ENCODE measurements at places on chromosomes 4 and X.

- peak; percentile 4 for DNase-seq
Measured at GRCh38 chrX:48794911-48795515, 6.9 kb upstream of the HDAC6 start.

DNA sequence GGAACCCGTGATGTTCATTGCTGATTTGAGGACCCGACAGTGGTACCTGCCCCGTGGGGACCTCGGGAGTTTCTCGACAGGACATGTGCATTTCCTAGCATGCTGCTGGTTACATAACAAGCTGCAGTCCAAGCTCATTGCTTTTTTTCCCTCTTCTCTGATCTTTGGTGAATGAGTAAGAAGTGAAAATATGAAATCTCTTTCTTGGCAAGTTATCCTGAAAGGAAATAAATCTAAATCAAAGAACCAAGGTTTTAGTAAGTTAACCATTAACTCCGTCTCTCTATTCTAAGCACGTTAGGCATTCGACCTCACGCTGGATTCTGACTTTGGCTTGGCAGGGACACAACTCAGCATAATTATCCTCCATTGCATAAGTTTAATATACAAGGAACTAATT, 86.6 kb downstream of the STK32B start:
- no peak for DNase-seq

- DNase-seq = no peak
Measured at GRCh38 chrX:43165343-43165920, 387.5 kb upstream of the PPP1R2C start.

DNA sequence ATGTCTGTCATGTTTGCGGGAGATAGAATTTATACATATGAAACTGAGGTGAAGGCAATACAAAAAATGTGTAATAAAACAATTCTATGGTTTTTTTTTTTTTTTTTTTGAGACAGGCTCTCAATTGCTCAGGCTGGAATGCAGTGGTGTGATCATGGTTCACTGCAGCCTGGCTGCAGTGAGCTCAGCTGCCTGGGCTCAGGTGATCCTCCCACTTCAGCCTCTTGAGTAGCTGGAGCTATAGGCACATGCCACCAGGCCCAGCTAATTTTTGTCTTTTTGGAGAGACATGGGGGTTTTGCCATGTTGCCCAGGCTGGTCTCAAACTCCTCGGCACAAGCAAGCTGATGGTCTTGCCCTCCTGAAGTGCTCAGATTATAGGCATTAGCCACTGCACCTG, 10.1 kb downstream of the RADX start:
- DNase-seq = no peak

DNA sequence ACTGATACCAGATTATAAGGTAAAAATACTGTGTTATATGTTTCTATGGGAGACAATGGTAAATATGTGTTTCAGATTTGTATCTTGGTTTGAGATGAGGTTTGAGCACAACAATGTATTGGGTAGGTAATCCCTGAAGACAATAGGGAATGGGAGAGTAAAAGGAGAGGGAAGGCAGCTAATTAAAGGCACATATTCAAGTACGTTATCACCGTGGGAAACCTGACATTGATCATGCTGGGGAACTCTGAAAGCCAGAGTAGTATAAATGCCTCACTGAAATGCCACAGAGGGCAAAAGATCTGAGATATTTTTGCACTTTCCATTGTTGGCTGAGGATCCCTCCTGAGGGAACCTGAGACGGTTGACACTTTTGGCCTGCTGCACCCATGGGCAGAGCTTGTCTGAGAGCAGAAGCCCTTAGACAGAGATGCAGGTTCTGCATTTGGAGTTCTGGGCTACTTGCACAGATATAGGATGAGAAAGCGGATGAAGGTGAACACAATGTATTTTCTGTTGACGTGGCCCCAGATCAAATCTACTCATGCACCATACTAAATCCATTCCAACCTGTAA, 506.7 kb downstream of the PCDH18 start:
- no peak for DNase-seq

DNA sequence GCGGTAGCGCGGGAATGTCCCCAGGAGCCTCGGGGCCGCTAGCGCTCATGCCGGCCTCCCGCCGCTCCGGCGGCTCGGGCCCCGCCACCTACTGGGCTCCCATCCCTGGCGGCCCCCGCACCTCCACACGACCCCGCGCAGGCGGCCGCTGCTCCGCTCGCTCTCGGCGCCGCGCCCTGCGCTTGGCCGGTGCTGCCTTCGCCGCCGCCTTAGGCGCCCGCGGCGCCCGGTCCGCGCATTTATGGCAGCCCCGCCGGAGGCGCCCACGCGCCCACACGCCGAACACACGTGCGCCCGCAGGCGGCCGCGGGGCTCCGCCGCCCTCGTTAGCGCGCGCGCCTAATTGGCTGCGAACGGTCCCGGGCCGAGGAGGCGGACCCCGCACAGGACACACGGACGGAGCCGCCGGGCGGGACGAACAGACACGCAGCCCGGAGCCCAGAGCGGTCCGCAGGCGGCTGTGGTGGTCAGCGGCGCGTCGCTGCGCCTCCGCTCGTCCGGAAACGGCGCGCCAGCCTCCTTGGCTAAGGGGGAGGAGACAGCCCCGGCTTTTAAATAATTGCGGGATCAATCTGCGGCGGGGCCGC, at the start of gene NKX1-1:
Gene NKX1-1, minus strand, starts transcription at position 49 of the 587 bp plus-strand sequence. Its CDS starts 0 bp downstream, at position 49.
- DNase-seq = no peak

GRCh38 chr4:82528074-82528473, 33.7 kb downstream of the TMEM150C start:
- DNase-seq = no peak

- peak; percentile 31 for DNase-seq
Measured at GRCh38 chrX:152635941-152636340, 1.8 kb upstream of the GABRQ start.

- no peak for DNase-seq
Measured at GRCh38 chr4:17765514-17766286, 15.7 kb downstream of the FAM184B start.

DNA sequence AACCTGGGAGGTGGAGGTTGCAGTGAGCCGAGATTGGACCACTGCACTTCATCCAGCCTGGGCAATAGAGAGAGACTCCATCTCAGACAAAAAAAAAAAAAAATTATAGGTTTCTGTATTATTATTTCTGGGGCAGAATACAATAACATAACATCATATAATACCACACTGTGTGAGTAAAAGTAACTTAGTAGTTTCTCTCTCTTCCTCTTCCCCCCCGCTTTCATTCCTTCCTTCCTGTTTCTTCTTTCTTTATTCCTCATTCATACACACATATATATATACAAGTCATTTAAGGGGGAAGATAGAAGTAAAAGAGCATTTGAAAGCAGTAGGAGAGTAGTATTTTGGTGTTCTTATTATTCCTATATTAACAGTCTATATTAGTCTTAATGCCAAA, 55.9 kb upstream of the FHDC1 start:
- no peak for DNase-seq

DNA sequence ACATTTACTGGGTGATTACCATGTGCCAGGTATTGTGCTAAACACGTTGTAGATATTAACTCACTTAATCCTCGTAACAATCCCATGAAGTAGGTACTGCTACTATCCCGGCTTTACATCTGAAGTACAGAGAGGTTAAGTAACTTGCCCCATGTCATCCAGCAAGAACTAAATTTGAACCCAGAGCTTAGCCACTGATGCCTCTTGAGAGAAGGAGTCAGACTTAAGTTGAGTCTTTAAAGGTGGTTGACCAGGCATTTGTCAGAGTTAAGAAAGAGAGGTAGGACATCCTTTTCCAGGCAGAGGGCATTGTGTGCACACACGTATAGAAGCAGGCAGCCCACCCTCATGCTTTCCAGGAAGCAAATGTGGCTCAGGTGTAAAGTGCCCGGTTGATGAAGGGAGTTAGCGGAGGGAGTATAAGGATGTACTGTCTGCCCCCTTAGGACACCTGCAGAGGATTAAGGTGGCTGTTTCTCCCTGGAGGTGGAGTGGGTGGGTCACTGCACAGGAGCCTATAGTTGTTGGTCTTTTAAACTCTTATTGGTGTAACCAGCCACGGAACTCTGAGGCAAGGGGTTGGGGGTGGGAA, 335 bp upstream of the CD38 start:
- no peak for DNase-seq

DNA sequence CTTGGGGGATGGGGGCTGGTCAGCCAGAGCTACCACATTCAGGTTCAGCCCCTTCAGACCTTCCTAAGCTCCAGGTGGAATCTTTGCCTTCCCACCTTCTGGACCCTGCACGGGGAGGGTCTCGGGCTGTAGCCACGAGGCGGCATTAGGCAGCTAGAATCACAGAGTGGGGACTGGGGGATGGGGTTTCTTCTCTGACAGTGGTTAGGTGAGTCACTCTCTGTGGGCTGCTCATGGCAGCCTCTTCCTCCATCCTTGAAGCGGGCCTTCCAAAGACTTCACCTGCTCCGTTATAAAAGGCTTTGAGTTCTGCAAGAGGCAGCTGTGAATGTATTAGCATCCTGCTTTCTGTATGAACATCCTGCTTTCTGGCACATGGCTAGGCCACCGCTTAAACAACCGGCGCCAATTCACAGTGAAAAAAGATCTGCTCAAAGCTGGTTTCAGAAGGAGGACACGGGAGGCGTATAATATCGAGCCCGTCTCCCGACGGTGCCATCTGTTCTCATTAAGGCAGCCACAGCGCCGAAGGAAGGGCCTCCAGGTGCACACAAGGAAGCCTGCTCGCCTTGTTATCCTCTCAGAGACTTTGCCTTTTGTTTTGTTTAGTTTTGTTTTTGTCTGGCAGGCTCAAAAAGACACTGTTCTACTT, 74.3 kb upstream of the IGFBP7 start:
- DNase-seq = no peak

DNA sequence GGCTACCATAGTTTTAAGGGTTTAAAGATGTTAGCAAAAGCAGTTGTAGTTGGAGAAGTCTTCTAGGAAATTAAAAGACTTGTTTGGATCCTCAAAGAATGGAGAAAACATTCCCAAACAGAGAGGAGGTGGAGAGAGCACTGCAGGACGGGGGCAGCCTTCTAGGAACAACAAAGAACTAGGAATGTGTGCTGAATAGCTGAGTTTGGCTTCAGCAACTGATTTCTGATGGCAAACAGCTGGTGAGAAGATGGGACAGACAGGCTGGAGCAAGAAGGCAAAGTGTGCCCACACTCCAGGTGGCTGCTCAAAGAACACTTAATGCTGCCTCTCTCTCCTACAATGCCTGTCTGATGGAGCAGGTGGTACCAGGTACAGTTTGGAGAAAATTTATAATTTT, 1331.1 kb downstream of the ADGRL3 start:
- no peak for DNase-seq

- DNase-seq = no peak
Measured at GRCh38 chr4:8780596-8781368, 90.9 kb downstream of the HMX1 start.

GRCh38 chrX:120125444-120125843, 9.7 kb upstream of the RHOXF1 start:
- DNase-seq = no peak

DNA sequence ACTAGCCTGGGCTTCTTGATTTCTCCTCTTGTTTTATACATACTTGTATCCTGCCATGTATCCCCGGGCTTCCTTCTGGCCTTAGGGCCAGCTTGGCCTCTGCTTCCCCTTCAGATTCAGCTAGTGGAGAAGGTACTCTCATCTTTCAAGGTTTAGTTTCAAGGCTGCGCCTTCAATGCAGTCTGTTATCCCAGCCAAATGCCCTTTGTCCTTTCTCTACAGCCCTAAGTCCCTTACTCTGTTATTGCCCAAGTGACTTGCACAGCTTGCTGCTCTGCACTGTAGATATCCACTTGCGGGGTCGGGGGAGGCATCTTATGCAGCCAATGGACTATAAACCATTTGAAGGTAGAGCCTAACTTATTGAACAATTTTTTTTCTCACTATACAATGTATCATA, 357.5 kb downstream of the PPP1R2C start:
- DNase-seq = no peak

GRCh38 chrX:129840344-129840743, 3.3 kb downstream of the ZDHHC9 start:
- no peak for DNase-seq

GRCh38 chr4:102007959-102008425, 217.5 kb downstream of the BANK1 start:
- DNase-seq = no peak

DNA sequence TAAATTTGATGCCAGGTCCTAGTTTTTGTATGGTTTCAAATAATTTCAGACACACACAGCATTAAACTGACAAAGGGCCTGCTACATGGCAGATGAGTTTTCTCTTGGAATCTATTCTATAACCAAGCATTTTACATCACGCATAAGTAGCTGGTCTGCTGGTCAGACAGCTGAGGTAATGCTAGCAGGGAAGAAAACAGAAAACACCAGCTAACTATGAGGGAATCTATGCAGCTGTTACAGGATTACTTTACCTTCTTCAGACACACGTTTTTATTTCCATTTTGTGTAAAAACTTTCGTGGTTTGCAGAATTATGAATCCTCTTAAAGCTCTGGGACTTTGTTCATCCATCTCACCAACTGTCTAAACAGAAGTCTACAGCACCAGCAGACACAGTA, 42.0 kb downstream of the MFAP3L start:
- no peak for DNase-seq

DNA sequence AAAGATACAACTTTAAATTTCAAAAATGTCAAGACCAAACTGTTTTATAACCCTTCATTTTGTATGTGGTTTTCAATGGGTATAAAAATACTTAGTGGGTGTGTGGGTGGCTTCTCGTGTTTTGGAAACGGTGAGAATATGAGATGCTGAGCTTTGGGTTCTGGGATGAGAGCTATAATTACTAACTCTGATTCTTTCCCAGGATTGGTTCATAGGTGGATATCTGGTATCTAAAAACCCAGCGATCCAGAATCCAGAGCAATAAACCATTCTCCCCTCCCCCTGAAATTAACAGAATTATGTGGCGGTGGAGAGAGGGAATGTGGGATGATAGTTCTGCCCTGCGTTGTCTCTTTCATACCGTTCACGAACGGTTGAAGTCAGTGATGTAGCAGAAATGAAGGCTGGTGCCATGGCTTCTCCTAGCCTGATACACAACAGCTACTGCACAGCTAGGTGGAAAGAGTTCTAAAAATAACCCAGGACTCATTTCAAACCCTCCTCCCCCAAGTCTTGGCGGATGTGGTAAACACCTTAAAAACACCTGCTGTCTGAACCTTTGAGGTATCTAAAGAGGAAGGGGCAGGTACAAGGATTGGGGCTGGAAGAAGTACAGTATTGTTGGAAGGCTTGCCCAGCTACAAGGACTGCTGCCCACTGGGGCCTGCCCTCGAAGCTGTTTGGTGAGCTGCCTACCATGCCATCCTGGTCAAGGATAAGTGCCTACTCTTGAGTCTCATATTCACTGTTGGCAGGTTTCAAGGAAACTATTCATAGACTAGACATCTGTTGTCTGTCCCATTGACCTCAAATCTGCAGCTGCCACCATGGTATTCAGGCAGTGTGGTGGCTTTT, 44.5 kb downstream of the SEPTIN11 start:
- DNase-seq = peak; percentile 76

DNA sequence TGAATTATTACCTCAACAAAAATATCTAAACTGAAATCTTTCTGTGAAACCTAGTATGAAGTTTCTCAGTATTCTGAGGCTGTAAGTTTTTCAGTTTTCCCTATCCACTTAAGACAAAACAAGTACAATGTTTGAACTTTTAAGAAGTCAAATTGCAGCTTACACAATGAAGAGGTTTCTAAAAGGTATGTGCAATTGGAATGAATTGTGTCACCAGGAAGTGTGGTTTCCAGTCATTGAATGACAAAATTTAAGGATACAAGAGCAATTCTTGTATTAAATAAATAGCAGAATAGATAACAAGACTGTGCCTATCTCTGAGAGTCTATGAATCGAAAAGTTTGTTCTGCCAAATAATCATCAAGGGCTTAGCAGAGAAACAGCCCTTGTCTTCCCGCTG, 207.3 kb downstream of the ANKRD50 start:
- no peak for DNase-seq
